ENCODE measurements at places on chromosomes 6 and 20.

DNA sequence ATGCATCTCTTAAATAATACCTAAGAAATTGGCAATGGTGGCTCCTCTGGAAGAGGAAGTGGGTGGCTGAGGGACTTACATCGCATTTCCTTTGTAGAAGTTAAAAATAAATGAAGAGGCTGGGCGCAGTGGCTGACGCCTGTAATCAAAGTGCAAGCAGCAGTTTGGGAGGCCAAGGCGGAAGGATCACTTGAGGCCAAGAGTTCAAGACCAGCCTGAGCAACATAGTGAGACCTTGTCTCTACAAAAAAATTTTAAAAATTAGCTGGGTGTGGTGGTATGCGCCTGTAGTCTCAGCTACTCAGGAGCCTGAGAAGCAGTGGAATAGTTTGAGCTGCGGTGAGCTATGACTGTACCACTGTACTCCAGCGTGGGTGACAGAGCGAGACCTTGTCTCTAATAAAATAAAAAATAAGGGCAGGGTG, 12.2 kb upstream of the NCOA3 start:
- peak; percentile 10 for DNase-seq

- DNase-seq, result no peak
These were observed 208.0 kb upstream of the SASH1 start for GRCh38 chr6:148134592-148134991.

- DNase-seq, result no peak
These were observed 85.9 kb downstream of the TRMT6 start for GRCh38 chr20:5864428-5864827.

GRCh38 chr6:67591910-67592309, 1043.2 kb upstream of the ADGRB3 start:
- no peak for DNase-seq

- DNase-seq, result no peak
These were observed 145.1 kb downstream of the PREX1 start for GRCh38 chr20:48682529-48683363.

GRCh38 chr6:107360476-107360875, 98.9 kb downstream of the PDSS2 start:
- DNase-seq, result no peak

GRCh38 chr6:158255989-158256601, 56.2 kb upstream of the TULP4 start:
- DNase-seq, result no peak

GRCh38 chr20:47784599-47785310, 526 bp downstream of the SULF2 start:
- no peak for DNase-seq

DNA sequence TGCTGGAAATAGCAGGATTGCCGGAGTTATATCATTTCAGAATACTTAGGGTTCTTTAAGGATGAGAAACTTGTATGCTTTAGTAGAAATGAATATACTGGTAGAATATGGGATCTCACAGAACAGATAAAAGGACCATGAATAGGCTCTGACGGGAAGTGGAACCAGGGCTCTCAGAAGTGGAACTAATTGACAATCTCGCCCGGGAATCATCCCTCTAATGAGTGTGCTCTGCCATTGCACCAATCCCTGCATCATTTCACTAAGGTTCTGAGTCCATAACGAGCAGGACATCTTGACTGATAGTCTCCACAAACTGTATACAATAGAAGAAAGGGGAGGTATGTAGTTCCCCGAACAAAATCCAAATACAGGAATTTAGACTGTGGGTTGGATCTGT, 150.1 kb downstream of the COL9A1 start:
- DNase-seq, result no peak

DNA sequence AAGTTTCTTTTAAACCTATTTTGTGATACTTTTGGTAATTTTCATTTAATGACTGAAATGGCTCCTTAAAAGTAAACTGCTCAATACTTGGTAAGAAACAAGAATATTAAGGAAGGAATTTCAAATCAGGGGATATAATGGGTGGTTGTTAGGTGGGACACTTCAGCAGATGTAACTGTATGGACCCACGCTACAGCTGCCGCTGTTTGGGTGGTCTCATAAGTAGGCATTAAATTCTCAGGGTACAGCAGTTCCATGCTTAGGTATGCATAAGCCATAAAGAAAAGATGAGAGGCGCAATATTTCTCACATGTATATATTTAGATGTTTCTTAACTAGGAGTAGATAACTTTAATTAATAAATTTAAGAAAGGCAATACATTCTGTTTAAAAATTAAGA, 35.0 kb downstream of the COL19A1 start:
- DNase-seq, result no peak

DNA sequence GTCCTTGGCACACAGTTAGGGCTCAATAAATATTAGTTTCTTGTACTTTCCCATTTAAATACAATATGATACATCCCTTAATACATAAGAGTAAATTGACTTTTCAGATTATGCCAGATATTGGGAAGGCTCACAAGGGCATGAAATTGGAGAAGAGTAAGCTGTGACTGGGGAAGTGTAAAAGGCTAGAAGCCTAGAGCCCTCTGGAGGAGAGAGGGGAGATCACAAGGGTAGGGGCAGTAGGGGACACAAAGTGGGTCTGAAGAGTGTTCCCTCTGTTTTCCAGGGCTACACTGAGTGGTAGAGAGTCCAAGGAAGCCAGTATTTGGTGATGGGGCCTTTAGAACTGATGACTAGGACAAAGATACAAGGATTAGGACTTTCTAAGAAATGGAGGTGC, 562.9 kb upstream of the CHD6 start:
- no peak for DNase-seq

- no peak for DNase-seq
These were observed 27.9 kb upstream of the CCR6 start for GRCh38 chr6:167094820-167095637.

DNA sequence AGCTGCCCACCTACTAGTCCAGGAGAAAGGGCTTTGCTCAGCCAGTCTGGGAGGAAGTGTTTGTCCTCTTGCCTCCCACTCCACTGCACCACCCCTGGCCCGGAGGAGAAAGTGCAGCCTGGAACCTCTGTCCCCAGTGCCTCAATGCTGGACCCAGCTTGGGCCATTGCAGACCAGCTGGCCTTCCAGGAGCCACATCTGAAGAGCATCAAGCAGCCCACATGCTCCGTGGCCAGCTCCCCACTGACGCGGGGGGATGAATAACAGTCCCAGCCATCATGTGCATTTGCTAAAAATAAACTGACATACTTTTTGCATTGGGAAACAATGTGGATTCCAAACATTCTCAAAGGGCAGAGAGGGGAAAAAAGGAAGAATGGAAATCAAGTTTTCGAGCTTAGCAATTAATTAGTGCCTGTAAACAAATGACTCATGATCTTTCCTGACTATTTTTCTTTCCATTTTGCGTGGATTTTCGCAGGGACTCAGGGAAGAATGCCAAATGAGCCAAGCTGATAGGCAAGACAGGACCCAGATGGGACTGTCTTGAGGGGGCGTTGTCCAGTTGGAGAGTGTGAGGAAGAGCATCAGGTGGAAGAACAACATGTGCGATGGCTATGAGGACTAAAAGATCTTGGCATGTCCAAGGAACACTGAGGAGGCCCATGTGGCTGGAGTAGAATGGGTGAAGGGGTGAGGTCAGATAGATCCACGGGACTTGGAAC, 34.1 kb downstream of the CEBPB start:
- no peak for DNase-seq

- DNase-seq, result no peak
These were observed 8.9 kb downstream of the ITPR3 start for GRCh38 chr6:33630014-33630413.

DNA sequence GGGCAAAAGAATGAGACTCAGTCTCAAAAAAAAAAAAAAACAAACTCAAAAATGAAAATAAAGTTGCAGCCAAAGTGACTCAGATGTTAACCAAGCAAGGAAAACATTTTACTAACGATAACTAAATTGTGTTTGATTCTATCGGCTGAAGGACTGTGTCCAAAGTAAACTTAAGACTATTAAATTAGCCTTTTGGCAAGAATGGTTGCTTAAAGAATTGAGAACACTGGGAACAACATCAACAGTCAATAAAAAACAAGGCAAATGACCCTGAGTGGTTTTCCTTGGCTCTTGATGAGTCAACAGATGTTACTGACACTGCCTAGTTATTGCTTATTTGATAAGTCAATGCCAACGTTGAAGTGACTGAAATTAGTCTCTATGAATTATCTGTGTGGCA, 36.7 kb downstream of the POU3F2 start:
- DNase-seq, result no peak

DNA sequence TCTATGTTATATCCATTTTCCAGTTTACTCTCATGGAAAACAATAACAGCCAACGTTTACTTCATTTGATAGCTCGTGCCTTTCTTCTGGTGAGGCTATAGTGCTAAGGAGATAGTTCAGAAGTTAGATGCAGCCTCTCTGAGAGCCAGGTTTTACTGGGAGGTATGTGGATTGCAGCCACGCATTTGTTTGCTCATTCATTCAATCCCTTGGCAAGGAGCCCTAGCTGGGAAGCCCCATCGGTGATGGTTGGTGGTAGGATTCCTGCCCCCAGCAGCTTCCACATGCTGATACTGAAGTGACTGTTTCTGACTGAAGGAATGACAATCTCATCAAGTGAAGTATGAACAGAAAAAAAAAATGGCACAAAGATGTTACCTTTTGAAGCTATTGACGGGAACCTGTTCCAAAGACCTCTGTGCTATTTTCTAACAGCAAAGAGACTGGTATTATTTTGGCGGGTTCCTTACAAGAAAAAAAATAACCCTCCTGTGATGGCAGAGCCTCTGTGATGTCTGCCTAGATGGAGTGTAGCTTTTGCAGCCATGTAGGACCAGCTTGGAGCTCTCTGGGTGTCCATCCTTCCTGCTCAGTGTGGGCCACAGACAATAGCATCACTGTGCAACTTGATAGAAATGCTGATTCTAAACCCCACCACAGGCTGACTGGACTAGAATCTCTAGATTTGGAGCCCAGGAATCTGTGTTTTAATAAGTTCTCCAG, 30.6 kb downstream of the SNAP25 start:
- DNase-seq, result no peak

DNA sequence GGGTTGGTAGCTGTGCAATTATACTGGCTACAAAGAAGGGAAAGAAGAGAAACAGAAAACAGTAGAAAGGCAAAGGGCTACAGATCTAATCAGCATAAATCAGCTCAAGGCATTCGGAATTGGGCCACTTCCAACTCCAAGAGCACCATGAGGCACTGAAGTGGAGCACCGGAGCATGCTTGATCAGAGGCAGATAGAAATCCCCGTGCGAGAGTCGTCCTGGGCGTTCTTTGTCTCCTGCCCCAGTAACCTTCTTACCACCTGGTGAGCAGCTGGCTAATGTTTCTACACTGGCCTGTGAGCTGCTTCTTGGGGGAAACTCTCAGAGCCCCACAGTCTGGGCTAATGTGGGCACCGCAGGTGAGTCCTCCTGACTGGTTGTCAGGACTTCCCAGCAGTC, 16.7 kb downstream of the NEDD9 start:
- no peak for DNase-seq

GRCh38 chr6:20158676-20159075, 53.6 kb downstream of the MBOAT1 start:
- no peak for DNase-seq

DNA sequence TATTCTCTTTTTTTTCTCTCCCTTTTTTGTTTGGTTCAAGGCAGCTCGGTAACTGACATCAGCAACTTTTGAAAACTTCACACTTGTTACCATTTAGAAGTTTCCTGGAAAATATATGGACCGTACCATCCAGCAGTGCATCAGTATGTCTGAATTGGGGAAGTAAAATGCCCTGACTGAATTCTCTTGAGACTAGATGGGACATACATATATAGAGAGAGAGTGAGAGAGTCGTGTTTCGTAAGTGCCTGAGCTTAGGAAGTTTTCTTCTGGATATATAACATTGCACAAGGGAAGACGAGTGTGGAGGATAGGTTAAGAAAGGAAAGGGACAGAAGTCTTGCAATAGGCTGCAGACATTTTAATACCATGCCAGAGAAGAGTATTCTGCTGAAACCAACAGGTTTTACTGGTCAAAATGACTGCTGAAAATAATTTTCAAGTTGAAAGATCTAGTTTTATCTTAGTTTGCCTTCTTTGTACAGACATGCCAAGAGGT, 10.6 kb downstream of the HEY2 start:
- no peak for DNase-seq

DNA sequence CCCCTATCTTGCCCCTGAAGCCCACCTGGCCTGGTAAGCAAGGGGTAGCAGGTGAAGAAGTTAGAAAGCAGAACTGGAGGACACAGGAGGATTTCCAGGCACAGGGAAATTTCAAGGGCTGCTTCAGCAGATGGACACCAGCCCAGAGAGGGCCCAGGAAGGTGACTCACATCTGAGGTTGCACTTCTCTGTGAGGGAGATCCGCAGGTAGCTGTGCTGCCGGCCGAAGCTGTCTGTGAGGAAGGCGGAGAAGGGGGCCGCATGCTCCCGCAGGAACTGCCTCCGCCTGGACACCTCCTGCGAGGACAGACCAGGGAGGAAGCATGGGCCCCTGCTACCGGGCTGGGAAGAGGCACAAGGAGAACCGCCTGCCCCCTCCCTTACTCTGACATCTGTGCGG, 7.1 kb downstream of the MOCS1 start:
- DNase-seq, result no peak

GRCh38 chr6:45518013-45518720, 140.4 kb upstream of the SUPT3H start:
- no peak for DNase-seq

GRCh38 chr6:89562093-89562973, 76.2 kb downstream of the LYRM2 start:
- DNase-seq, result no peak

DNA sequence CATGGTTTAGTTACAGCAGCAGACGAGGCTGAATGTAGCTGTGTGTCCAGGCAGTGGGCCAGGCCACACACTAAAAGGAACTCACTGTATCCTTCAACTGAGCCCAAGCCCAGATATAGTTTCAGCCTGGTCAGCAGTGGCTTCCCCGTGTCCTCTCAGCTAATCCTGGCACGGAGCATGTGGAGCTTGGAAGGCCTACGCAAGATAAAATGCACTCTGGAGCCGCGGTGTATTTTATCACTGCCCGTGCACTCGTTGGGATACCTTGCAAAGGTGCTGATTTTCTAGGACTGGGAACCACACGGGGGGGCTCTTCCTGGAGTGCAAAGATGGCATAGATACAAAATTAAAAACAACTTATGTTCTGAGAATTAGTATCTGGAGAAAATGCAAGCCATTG, 48.4 kb upstream of the IYD start:
- DNase-seq, result no peak

DNA sequence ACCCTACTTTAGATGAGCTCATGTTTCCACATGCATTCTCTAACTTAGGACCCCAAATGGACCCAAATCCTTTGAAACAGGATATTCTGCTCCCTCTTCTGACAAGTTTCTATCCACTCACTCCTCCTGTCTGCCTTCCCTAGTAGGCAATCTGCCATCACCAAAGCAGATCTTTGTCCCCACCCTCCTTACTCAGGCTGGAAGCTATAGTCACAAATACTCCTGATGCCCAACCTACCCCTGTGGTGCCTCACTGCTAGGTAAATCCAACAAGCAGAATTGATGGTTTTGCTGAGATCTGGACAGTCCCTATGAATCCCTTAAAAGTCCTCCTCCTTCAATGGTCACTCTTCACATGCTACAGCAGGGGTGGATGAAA, 21.7 kb downstream of the ELOVL5 start:
- no peak for DNase-seq

DNA sequence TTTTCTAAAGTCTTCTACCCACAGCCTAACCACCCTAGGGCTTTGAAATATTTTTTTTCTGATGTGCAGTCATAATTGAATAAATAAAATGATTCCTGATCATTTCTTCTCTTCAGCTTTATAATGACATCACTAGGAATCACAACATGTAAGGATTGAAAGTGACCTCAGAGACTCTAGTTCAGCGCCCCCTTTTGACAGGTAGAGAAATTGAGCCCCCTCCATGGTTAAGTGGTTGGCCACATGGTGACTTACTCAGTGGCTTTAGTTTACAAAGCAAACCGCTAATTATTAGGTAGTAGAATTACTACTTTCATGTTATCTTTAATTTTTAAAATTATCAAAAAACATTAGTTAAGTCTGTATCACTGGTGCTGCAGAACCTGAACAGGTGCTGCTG, 13.3 kb upstream of the SLC2A12 start:
- DNase-seq, result no peak
